Stimulated activated CD4-positive, alpha-beta T cell treated with anti-CD3 and anti-CD28 coated beads, Interleukin-4, amount 100 ng/mL, for 1 hour (primary cell): ENCODE measurements at places on chromosomes 4 and X.

GRCh38 chr4:159105761-159106243, 2.9 kb downstream of the RAPGEF2 start:
- DNase-seq = no peak

- DNase-seq = no peak
These were observed 9.7 kb upstream of the TMEM165 start for GRCh38 chr4:55386073-55386472.

GRCh38 chr4:85966373-85966772, 393.5 kb downstream of the MAPK10 start:
- no peak for DNase-seq

- no peak for DNase-seq
These were observed 7.7 kb downstream of the S100P start for GRCh38 chr4:6701371-6701770.

DNA sequence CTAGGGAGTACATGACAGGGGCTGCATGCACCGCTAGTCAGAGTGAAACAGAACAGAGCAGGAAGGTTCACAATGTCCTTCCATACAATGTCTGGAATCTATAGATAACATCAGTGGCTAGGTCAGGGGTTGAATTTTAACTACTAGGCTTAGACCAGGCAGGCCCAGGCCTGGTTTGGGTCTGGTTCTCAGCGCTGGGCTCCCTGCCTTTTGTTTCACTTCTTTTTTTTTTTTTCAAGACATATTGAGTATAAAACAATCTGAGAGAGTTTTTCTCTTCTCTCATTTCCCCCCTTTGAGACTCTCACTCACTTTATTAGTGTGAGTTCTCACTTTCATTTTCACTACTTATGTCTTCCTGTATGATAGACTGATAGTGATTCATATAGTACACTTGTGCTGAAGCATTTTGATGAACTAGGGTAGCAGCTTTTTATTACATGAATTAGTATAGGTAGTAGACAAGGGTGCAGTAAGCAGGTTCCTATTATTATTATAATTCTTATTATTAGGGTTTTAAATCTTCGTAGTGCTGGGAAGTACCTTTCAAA, 120.0 kb upstream of the ZDHHC15 start:
- DNase-seq = no peak

GRCh38 chr4:35538807-35539206, 705.5 kb downstream of the ARAP2 start:
- DNase-seq = no peak

DNA sequence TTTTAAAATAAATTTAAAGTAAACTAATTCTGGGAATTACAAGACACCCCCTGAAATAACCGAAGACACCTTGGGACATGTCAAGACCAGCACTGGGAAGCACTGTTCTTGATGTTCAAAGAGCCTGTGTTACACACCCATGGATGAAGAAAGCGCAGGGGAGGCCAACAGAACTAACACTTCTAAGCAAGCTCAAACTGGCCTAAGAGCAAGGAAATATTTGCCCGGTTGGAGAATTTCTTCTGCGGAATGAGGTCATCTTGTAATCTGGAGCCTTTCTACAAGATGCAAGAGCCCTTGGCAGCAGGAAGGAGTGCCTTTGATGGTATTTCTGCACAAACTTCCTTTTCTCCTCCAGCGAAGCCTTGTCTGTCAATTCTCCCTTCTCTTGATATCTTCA, 9.3 kb upstream of the EFHC2 start:
- DNase-seq = no peak

DNA sequence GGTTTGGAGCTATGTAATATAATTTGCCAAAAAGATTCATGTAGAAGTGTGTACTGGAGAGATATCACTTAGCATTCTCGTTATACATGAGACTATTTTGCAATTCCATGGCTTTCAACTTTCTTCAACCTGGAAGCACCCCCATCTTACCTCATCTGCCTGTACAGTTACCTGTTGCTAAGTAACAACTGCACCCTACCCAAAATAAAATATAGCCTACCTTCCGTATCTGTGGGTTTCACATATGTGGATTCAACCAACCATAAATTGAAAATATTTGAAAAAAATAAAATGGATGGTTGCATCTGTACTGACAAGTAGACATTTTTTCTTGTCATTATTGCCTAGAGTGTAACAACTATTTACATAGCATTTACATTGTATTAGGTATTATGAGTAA, 278.3 kb downstream of the PPP1R2C start:
- no peak for DNase-seq

DNA sequence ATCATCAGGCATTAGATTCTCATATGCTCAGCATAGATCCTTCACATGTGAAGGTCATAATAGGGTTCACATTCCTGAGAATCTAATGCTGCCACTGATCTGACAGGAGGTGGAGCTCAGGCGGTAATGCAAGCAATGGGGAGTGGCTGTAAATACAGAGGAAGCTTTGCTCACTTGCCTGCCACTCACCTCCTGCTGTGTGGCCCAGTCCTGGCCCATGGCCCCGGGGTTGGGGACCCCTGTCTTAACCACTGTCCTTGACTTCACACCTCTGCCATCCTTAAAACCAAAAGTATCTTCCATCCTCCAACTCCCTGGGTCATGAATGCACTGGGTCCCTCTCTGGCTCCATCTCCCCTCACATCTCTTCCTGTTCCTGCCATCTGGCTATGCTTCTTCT, 129.1 kb downstream of the HMX1 start:
- no peak for DNase-seq

- peak; percentile 12 for DNase-seq
These were observed at the start of gene GAB1 for GRCh38 chr4:143336781-143337599. Gene GAB1, plus strand, starts transcription at chr4:143336876. Its CDS starts 313 bp downstream, at chr4:143337189.

- no peak for DNase-seq
These were observed 134.7 kb downstream of the PALLD start for GRCh38 chr4:168631241-168632162.

DNA sequence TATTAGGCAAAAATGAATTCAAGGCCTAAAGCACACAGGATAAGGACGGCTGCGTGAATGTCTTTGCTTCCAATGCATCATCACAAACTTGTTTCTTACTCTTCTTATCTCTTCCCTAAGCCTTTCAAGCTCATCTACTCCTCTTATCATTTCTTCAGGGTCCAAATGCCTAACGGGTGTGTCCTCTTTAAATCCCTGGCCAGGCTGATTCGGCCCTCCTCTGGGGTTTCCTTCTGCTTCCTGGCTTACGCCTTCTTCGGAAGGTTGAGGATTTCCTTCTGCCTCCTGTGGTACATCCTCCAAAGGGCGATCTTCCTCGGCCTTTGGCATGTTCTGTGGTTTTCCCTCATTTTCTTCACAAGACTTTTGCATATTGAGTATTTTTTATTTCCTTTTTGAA, 1.3 kb downstream of the TCEAL8 start:
- DNase-seq = no peak
